ENCODE measurements at places on chromosomes 7 and 10.
A peak's percentile ranks its signal among the peaks of the same experiment; 100 is the strongest.

DNA sequence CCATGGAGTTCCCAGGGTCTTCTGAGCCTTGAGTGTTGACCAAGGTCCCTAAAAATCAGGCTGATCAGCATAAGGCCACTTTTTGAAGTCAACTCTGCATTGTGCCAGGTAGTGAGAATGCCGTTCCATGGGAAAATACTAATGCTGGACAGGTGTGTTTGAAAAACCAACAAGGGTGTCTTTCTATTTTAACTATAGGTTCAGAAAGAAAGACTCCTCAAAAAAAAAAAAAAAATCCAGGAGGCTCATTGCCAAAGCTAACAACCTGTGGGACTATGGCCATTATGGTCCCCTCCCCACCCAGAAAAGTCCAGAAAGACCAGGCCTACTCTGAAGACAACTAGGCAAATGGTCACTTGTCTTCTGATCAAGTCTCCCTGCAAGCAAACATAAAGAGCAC, 44.4 kb downstream of the NRAP start:
- DNase-seq, result no peak

DNA sequence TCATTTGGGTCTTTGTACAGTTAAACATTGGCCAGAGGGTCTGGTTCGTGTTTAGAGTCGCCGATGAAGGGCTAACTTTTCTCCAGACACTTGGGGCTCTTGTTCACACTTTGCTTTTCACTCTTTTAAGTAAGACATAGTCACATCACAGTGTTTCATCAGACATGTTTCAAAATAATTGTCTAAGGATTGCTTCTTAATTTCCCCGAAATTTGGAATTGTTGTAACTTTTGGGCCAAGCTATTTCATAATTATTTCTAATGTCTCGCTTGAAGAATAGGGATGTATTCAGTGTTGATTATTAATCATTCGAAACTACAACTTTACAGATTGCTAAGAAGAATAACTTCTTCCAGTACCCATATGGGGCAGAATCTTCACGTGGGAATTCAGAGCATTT, 92.8 kb downstream of the TCF7L2 start:
- no peak for DNase-seq

- DNase-seq, result no peak
Measured at GRCh38 chr7:149588930-149589329, 91.3 kb upstream of the ZNF746 start.

DNA sequence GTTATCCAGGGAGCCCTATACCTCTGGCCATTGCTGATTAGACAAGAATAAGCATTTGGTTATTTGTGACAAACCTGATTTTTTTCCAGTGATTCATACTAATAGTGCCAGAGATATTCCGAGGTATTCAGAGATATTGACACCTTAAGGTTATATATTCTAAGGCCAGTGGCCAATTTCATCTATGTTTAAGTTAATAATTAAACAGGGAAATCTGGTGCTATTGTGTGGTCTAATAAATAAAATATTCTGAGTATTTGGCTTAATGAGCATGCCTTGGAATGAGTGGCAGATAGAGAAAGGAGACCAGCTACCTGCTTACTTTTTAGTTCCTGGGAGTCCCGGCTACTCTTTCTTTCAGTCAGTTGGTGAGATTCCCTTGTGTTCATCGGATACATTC, 38.6 kb upstream of the MEOX2 start:
- DNase-seq, result no peak

GRCh38 chr10:43262397-43262901, 4.4 kb downstream of the RASGEF1A start:
- DNase-seq, result no peak

- no peak for DNase-seq
Measured at GRCh38 chr7:29946428-29947186, 43.0 kb downstream of the SCRN1 start.

DNA sequence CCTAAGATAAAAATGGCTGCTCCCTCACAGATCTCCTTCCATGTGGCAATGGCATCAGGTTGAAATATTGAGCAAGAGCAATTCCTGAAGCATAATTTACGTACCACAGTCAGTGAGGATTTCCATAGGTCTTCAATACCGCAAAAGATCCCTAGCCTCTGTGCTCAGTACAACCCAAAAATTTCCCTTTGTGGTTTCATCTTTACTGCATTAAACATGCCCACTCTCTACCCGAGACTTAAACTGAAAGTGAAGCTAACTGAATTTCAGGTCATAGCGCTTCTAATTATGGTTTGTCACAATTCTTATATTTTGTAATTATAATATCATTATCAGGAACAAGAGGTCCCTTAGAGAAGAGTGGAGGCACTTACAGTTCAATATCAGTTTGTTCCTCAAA, 1071.1 kb downstream of the XPNPEP1 start:
- DNase-seq, result no peak

DNA sequence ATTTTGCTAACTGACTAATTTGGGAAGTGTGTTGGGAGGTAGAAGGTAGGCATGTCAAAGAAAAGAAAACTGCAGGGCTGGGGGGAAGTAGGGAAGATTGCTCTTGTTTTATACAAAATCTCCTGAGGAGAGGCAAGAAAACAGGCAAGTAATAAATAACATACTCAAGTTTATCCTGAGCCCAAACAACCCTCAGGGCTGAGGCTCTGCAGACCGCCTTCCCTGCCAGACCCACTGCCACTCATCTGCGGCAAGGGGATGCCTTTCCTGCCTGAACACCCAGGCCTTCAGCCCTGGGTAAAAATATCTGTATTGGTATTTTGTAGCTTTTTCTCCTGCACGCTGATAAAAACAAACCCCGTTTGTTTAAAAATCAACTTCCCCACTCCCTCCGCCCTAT, 399.8 kb upstream of the NFE2L3 start:
- DNase-seq, result no peak

GRCh38 chr10:101214446-101215396, 14.5 kb downstream of the LBX1 start:
- peak; percentile 68 for DNase-seq

DNA sequence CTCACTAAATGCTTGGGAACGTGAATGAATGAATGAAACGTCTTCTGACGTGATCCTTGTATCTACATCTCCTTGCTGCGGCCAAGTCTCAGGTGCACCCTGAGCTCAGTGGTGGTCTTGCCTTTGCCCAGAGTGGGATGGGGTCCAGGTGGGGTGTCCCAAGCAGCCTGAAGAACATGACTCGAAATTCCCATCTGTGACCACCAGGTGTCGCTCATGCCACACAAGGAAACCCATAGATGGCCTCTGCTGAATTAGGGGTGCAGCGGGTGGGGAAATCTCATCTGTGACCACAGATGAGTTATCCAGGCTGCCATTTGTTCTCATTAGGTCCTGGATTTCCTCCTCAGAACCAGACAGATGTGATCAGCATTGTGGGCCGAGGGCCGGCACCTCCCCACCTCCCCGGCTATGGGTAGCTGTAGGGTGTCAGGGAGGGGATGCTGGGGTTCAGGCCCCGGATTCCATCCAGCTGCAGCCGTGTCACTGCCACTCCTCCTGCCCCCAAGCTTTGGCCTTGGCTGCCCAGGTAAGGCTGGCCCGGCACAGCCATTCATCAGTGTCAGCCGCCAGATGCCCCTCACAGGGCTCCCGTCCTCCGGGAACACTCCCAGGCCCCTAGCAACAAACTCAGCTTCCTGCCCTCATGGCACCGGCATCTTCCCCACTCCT, 21.0 kb upstream of the GNA12 start:
- peak; percentile 57 for DNase-seq

GRCh38 chr10:117327262-117327661, 48.0 kb downstream of the PDZD8 start:
- no peak for DNase-seq

DNA sequence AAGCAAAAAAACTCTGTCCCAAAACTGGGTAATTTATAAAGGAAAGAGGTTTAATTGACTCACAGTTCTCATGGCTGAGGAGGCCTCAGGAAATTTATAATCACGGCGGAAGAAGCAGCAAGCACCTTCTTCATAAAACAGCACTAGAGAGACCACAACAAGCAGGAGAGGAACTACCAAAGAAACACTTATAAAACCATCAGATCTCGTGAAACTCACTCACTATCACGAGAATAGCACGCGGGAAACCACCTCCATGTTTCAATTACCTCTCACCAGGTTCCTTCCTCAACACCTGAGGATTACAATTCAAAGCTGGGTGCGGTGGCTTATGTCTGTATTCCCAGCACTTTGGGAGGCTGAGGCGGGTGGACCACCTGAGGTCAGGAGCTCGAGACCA, 48.5 kb downstream of the PDIA4 start:
- no peak for DNase-seq

All from stimulated activated naive CD4-positive, alpha-beta T cell treated with Interleukin-2 at 50 U/mL for 16 hours (primary cell).